ENCODE measurements at places on chromosomes 1 and 21.

DNA sequence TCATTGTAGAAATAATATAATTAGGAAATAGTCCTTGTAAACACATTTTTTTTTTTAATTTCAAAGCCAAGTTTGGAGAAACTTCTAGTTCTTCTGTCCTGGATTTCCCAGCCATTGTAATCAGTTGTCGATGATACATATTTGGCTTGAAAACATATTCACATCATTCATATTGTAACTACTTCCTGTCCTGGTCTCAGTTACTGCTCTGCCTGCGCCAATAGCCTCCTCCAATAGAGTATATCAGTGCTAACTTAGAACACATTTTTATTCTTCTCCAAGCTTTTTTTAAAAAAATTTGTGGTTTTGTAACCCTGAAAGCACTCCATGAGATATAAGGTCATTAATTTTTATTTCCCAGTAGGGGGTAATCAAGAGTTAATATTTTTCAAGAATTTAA is 46.1 kb upstream of the FMO2 start:
- DNase-seq = no peak

DNA sequence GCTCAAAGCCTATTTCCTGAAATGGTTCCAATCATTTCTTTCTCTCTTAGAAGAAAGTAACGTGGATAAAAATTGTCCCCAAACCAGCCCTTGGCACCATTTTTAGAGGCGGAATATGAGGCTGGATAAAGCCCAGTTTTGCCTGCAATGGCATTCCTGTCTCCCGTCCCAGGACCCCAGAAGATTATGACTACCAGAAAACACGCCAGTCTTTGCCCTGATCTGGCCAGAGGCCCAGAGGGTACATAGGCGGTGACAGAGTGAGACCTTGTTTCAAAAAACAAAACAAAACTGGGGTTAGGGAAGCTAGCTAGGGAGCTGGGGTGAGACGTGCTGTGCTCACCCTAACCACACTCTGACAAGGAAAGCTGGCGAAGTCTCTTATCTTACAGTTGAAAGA is at the start of gene AADACL4:
TSS of gene AADACL4 (plus strand) at position 301 of the 400 bp plus-strand sequence. CDS start 462 bp downstream, outside the sequence.
- no peak for DNase-seq

DNA sequence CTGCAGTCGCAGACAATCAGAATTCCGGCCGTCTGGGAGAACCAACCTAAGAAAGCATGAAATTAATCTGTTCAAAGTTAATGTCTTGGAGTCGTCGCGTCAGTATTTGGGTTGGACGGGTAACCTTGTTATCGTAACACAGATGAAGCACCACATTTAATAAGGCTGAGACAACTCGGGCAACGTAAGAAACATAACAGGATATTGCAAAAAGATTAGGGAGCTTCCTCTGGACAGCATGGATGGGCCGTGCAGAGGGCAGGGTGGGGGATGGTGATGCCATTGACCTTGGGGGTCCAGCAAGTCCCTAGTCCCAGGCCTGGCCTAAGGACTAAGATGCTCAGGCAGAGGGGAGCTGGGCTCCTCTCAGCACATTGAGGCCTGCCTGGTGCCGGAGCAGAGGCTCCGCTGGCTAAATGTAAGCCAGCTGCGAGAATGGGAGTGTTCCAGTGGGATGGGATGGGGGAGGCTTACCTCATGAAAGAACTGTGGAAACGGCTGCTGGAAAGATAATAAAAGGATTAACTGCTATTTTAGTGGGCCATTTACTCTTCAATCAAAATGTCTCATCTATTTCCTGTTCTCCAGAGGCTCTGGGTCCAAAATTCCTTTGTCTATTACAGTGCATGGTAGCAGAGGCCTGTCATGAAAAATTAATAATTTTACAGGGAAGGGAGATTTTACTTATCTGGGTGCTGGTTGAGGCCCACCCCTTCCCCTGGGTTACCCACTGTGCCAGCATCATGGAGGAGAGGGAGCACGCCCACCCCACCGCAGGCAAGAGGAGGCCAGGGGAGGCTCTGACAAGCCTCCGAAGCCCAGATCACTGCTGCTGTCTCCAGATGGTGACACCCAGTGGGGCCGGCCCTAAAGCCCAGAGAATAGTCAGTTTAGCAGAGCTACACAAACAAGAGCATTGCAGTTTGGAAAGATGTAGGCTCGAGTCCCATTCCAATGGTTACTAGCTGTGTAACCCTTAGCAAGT is 131.6 kb downstream of the DMRTB1 start:
- no peak for DNase-seq

GRCh38 chr1:15350151-15350550 is 59.5 kb upstream of the EFHD2 start:
- no peak for DNase-seq

DNA sequence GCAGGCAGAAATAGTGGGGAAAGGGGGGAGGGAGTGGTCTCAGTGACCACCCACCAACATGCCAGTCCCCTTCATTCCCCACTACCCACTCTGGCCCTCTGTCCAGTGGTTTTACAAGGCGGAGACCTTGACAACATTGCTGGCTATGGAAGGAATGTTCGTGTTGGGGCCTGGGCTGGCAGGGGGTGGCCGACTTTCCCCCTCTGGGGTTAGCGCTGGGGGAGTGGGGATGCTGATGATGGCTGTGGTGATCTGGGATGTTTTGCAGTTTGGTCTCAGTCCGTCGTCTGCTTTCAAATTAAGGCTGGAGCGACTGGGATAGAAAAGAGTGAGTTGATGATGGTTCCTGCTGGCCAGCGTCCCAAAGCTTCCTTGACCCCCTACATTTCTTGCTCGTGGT is 20.3 kb downstream of the DDX20 start:
- DNase-seq = no peak

Measured in stimulated activated CD4-positive, alpha-beta T cell treated with anti-CD3 and anti-CD28 coated beads, Interleukin-4, amount 100 ng/mL, for 4 hours (primary cell).